ENCODE measurements at places on chromosomes 4 and X.

- no peaks in the 10 kb centered on the region for H3K36me3 ChIP-seq
- no peak for DNase-seq
These were observed 128.2 kb downstream of the CBR4 start for GRCh38 chr4:168881781-168882420.

- H3K36me3 ChIP-seq = no peaks in the 10 kb centered on the region
- no peak overlapping the region for H3K27ac ChIP-seq
- no peaks in the 10 kb centered on the region for H3K27me3 ChIP-seq
- no peak overlapping the region for H3K4me3 ChIP-seq
These were observed 11.0 kb upstream of the DUSP9 start for GRCh38 chrX:153635788-153636668.

- no peaks in the 10 kb centered on the region for H3K36me3 ChIP-seq
- no peak overlapping the region for H3K4me3 ChIP-seq
- H3K27me3 ChIP-seq = no peaks in the 10 kb centered on the region
These were observed 83.1 kb upstream of the TEX13D start for GRCh38 chrX:124249345-124249744.

DNA sequence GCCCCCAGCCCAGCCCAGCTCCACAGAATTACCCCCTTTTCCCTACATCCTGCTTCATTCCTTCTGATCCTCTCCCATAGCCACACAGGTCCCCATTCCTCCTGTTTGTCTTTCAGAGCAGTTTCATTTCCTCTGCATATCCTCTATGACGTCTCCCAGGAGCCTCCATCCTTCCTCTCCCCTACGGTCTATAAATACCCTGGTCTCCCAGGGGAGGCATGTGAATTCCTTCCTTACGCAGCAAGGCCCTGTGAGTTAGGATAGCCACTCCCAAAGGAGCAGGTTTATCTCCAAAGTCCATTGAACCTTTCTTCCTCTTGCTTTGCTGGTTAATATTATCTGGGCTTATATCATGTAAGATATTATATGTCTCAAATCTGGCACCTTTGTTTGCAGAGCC is 8.4 kb upstream of the APLN start:
- no peaks in the 10 kb centered on the region for H3K36me3 ChIP-seq
- DNase-seq = no peak
- H3K27ac ChIP-seq = no peak overlapping the region
- no peaks in the 10 kb centered on the region for H3K27me3 ChIP-seq

DNA sequence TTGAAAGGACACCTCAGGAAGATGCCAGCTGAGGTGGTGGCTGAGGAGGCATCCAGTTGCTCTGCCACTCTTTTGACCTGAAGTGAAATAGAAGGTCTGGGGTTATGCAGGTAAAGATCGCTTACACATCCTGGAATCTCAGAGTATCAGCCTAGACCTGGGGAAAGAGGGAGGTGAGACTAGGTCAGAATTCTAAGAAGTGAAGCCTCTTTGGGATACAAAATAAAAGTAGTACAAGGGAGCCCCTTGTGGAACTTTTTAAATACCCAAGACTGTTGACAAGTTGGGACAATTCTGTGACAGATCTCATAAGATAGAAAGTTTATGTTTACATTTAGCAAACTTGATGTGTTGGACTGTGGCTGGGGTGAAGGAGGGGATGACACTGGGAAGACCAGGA is 263.1 kb downstream of the SPRY1 start:
- H3K4me1 ChIP-seq = no peaks in the 10 kb centered on the region
- DNase-seq = no peak
- no peaks in the 10 kb centered on the region for H3K27me3 ChIP-seq
- no peaks in the 10 kb centered on the region for H3K36me3 ChIP-seq
- H3K27ac ChIP-seq = no peak overlapping the region

DNA sequence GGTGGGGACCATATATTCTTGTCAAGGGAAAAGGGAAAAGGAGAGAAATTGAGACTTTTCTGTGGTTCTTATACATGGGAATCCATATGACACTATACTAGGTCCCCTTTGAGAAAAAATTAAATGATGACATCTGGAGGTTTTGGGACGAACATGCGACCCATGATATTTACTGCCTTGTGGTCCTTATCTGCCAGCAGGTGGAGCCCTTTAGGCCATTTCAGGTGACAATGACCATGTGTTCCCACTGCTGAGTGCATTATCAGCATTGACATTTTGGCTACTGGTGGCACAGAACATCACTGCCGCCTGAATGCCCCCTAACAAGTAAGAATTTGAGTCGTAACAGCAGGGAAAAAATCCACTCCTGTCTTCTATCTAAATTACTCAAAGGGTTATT is 843.4 kb downstream of the FSTL5 start:
- H3K27ac ChIP-seq = no peak overlapping the region
- H3K36me3 ChIP-seq = no peaks in the 10 kb centered on the region
- H3K4me3 ChIP-seq = no peak overlapping the region
- no peaks in the 10 kb centered on the region for H3K27me3 ChIP-seq

- H3K27me3 ChIP-seq = no peaks in the 10 kb centered on the region
- no peaks in the 10 kb centered on the region for H3K36me3 ChIP-seq
- no peak overlapping the region for H3K27ac ChIP-seq
- DNase-seq = no peak
These were observed 850.4 kb upstream of the FRG1 start for GRCh38 chr4:189090174-189090814.

DNA sequence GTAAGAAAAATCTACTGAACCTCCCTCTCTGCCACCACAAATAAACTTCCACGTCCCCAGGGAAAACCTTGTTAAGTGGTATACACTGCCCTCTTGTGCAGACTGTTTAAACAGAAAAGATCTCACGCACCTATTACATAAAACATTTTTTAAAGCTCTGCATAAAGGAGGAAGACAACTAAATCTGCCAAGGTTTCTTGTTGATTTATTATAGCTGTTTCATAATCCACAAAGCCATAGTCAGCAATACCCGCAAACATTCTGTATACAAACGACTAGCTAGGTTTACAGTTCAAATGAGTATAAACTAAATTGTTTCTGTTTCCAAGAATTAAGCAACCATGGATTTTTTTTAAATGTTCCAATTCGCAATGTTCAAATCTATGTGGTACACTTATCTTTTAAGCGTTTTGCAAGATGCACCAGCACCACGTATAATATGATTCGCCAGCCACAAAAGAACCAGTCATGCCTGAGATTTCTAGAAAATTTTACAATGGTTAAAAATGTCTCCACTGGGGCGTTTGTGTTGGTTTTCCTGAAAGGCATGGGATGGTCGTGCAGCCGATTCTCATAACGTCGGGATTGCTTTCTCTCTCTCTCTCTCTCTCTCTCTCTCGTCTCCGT is 164.6 kb downstream of the PRKX start:
- DNase-seq = no peak
- H3K27ac ChIP-seq = no peak overlapping the region
- no peaks in the 10 kb centered on the region for H3K27me3 ChIP-seq
- no peak overlapping the region for H3K4me3 ChIP-seq

- H3K4me3 ChIP-seq = no peak overlapping the region
- no peak overlapping the region for H3K27ac ChIP-seq
- DNase-seq = no peak
- H3K36me3 ChIP-seq = no peaks in the 10 kb centered on the region
- no peaks in the 10 kb centered on the region for H3K27me3 ChIP-seq
- H3K4me1 ChIP-seq = no peaks in the 10 kb centered on the region
These were observed 83.3 kb downstream of the SLC7A11 start for GRCh38 chr4:138158746-138159297.

GRCh38 chr4:24116107-24116506 is 226.3 kb upstream of the PPARGC1A start:
- no peaks in the 10 kb centered on the region for H3K36me3 ChIP-seq
- no peak for DNase-seq
- H3K27me3 ChIP-seq = no peaks in the 10 kb centered on the region
- no peaks in the 10 kb centered on the region for H3K4me1 ChIP-seq
- H3K27ac ChIP-seq = no peak overlapping the region
- no peak overlapping the region for H3K4me3 ChIP-seq

DNA sequence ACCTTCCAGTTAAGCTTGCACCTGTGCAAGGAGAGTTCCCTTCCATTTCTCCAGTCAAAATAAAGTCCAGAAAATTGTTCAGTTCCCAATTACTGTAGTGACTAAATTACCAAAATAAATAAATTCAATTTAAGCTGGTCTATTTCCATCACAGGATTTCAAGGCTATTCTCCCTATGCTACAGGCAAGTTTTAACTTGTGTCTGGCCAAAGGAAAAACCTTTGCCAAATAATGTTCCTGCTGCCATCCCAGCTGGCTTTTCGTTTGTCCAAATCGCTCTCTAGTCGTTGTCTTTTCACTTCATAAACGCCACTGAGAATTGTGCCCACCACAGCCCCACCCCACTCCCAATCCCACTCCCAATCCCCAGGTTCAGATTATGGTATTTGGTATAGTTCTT is 2.4 kb downstream of the KCTD8 start:
- H3K4me1 ChIP-seq = peaks cover 14% of the 10 kb centered on the region
- H3K27ac ChIP-seq = no peak overlapping the region
- peaks cover 52% of the 10 kb centered on the region for H3K27me3 ChIP-seq
- H3K4me3 ChIP-seq = no peak overlapping the region
- DNase-seq = no peak

DNA sequence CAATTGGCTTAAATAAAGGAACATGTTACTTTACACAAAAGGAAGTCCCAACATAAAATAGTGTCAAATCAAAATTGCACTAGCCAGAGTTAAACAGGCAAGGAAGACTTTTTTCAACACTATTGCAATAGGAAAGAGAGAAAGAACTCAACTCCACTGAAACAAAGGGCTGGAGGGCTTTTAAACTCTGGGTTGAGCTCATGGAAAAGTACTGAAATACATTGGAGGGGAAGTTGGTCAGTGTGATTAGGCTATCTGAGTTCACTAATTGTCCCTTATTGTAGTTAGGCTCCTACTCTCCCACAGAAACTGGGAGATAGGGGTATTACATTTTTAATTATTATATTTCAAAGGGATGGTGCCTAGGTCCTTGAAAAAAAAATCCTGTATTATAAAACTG is 491.2 kb upstream of the LCORL start:
- no peaks in the 10 kb centered on the region for H3K27me3 ChIP-seq
- no peak for DNase-seq

GRCh38 chr4:1533501-1534064 is 127.3 kb upstream of the NKX1-1 start:
- peaks cover 15% of the 10 kb centered on the region for H3K27me3 ChIP-seq
- no peak overlapping the region for H3K4me3 ChIP-seq
- H3K27ac ChIP-seq = no peak overlapping the region
- DNase-seq = no peak

GRCh38 chr4:76772498-76773106 is 125.3 kb downstream of the SOWAHB start:
- H3K27me3 ChIP-seq = no peaks in the 10 kb centered on the region
- no peaks in the 10 kb centered on the region for H3K4me1 ChIP-seq
- H3K27ac ChIP-seq = no peak overlapping the region

- H3K27me3 ChIP-seq = peaks cover 11% of the 10 kb centered on the region
- peaks cover 31% of the 10 kb centered on the region for H3K4me1 ChIP-seq
- DNase-seq = no peak
- no peak overlapping the region for H3K4me3 ChIP-seq
These were observed 66.5 kb downstream of the WFS1 start for GRCh38 chr4:6336166-6336565.

DNA sequence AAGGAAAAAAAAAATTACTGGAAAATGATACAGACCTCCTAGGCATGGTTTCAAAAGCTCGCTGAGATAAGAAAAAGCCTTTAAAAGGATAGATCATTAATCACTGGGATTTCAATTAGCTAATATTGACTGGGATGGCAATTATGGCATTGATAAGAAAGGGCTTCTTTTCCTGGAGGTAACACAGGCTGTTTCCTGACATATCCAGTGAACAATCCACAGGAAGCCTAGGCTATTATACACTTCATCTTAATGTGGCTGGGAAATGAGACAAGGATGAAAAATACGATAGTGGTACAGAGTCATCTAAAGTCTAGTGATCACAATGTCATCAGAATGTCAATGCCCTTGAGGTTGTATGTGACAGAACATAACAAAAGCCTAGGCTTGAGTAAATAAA is 1579.3 kb downstream of the C4orf33 start:
- DNase-seq = no peak
- H3K36me3 ChIP-seq = no peaks in the 10 kb centered on the region
- no peaks in the 10 kb centered on the region for H3K4me1 ChIP-seq

DNA sequence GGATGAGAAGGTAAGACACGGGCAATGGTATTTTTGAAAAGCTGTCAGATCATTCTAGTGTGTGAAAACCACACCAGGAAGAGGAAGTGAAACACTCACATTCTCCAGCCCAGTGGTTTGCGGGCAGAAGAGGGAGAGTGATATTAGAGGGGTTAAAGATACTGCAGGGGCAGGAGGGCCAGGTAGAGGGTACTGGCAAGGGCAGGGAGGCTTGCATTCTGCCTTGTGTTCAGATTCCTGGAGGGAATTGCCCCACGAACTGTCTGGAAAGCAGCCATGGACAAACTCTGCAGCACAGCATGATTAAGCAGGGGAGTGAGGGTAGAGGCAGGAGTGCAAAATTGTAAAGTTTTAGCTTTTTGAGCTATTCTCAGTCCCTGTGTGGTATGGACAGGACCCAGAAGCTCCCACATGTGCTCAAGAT is 30.9 kb downstream of the NIPAL1 start:
- no peaks in the 10 kb centered on the region for H3K36me3 ChIP-seq
- no peaks in the 10 kb centered on the region for H3K27me3 ChIP-seq
- peaks cover 41% of the 10 kb centered on the region for H3K4me1 ChIP-seq
- no peak overlapping the region for H3K27ac ChIP-seq

GRCh38 chr4:155734951-155735350 is 23.9 kb upstream of the GUCY1B1 start:
- H3K27ac ChIP-seq = no peak overlapping the region
- no peaks in the 10 kb centered on the region for H3K4me1 ChIP-seq

- H3K4me1 ChIP-seq = peaks cover 4% of the 10 kb centered on the region
- H3K36me3 ChIP-seq = no peaks in the 10 kb centered on the region
- H3K27ac ChIP-seq = no peak overlapping the region
- no peak overlapping the region for H3K4me3 ChIP-seq
- H3K27me3 ChIP-seq = no peaks in the 10 kb centered on the region
- no peak for DNase-seq
These were observed 252.3 kb downstream of the ARHGAP10 start for GRCh38 chr4:147984065-147984777.

DNA sequence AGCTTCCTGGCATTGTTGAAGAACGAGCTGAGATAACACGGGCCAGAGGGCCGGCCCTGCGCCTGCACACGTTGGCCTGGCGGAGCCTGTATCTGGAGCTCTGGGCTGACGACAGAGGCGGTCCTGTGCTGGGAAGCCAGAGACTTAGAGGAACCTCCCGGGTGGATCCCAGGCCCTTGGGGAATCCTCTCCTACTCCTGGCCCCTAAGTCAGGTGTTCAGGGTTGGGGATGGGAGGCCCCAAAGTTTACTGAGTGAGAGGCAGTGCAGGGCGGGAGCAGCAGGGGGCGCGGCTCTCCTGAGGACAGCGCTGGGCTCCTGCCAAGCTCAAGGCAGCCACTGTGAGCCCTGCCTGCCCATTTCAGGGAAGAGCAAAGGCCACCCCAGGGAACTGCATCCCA is 2.5 kb upstream of the HTRA3 start:
- no peak for DNase-seq
- H3K4me1 ChIP-seq = no peaks in the 10 kb centered on the region
- peaks cover 19% of the 10 kb centered on the region for H3K27me3 ChIP-seq

DNA sequence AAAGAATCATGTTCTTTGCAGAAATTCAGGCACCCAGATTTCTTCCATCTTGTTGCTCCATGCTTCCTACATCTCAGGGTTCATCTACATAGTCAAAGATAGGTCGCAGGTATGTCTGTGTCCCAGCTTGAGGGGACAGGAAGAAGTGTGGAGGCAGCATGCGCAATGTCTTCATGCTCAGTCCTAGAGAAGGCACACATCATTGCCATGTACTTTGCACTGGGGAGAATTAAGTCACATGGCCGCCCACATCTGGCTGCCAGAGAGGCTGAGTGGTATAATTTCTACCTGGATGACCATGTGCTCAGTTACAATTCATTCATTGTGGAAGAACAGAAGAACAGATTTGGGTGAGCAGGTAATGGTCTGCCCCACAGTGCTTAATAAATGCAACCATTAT is 54.1 kb downstream of the GAB1 start:
- no peak for DNase-seq
- no peaks in the 10 kb centered on the region for H3K36me3 ChIP-seq
- no peak overlapping the region for H3K4me3 ChIP-seq
- no peaks in the 10 kb centered on the region for H3K27me3 ChIP-seq
- no peaks in the 10 kb centered on the region for H3K4me1 ChIP-seq

All from CD4-positive, alpha-beta T cell (primary cell).